ENCODE measurements at places on chromosomes 12 and 14.

DNA sequence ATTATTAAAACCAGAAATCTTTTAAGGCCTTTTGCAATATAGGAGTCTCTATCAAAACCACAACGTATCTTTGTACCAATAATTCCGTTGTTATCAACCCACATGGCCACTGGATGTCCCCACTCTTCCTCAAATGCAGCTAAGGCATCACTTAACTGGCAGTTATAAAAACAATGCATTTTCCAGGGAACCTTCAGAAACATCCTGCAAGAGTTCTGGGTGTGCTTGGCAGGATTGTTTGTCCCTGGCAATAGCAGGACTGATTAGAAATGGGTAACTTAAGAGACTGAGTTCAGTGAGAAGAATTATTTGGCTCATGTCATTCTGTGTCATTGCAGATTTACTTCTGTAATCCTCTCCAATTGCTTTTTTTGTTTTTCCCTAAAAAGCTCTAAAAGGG lies 112.0 kb downstream of the SLC15A5 start:
- DNase-seq = peak; percentile 20

DNA sequence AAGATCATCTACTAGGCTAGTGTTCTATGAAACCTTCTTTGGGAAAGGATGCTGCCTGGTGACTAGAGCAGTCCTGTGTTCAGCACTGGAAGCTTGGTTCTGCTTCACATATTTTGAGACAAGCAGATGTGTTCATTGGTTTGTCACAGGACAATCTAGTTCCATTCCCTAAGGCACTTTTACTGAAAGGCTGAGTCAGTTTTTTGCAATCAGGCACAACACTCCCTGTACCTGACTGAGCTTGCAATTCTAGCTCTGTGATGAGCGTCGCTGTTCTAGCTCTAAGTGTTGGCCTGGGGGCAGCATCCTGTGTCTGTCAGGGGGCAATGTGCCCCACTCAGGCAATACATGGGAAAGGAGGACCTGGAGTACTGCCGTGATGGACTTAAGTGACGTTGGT lies 144.4 kb downstream of the CAND1 start:
- no peak for DNase-seq

DNA sequence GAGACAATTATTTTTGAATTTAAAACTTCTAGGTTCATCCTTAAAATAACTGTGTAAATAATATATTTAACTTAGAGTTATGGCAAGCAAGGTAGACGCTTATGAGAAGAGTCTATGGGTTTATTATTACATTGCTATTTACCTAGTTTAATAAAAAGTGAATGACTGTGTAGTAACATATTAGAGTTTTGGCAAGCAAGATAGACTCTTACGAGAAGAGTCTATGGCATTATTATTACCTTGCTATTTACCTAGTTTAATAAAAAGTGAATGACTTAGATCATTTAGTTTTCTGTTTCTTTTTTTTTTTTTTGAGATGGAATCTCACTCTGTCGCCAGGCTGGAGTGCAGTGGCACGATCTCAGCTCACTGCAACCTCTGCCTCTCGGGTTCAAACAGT lies 3.8 kb downstream of the RNF34 start:
- no peak for DNase-seq

DNA sequence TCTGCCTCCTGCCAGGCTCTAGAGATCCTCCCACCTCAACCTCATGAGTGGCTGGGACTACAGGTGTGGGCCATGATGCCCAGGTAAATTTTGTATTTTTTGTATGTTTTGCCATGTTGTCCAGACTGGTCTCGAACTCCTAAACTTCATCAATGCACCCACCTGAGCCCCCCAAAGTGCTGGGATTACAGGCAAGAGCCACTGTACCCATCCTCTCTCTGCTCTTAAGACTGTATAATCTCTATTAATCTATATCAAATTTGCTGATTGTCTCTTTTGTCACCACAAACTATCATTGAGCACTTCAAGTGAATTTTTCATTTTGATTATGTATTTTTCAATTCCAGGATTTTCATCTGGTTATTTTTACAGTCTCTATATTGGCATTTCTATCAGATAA lies 440.3 kb downstream of the NOVA1 start:
- DNase-seq = no peak

- DNase-seq = no peak
These were observed 9.9 kb upstream of the GYS2 start for GRCh38 chr12:21614506-21614905.

DNA sequence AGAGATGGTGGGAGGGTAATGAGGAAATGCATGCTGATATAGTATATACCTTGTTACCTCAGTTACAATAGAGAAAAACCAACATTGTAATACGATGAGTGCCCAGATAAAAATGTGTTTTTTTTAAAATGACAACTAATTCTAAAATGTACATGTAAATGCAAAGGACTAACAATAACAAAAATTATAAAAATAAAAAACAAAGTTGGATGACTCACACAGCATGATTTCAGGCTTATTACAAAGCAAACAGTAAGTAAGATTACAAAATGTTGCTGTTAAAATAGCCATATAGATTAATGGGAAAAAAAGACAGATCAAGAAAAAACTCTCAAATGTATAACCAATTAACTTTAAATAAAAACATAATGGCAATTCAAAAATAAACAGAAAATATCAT lies 1099.4 kb downstream of the FSCB start:
- DNase-seq = no peak

GRCh38 chr12:118327391-118327790 lies 45.3 kb downstream of the TAOK3 start:
- DNase-seq = no peak

- DNase-seq = peak; percentile 41
These were observed 173.8 kb upstream of the MIS18BP1 start for GRCh38 chr14:45426685-45427282.

- no peak for DNase-seq
These were observed 6.7 kb downstream of the FAM222A start for GRCh38 chr12:109720152-109720856.

DNA sequence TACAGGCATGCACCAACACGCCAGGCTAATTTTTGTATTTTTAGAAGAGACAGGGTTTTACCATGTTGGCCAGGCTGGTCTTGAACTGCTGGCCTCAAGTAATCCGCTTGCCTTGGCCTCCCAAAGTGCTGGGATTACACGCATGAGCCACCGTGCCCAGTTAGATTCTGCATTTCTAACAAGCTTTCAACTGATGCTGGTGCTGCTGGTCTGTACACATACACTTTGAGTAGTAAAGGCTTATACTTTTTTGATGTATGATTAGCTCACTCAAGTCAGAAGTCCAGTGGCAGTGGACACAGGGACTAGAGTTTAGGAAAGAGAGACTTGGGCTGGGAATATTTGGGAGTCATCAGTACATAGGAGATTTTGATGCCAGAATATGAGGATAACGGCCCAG lies 2.2 kb upstream of the TBC1D15 start:
- DNase-seq = no peak

GRCh38 chr12:22993609-22994315 lies 368.8 kb downstream of the ETNK1 start:
- no peak for DNase-seq

- DNase-seq = no peak
These were observed 19.0 kb downstream of the ZDHHC22 start for GRCh38 chr14:77122526-77123125.

- no peak for DNase-seq
These were observed 32.6 kb downstream of the DTX1 start for GRCh38 chr12:113088971-113089756.

- DNase-seq = no peak
These were observed 1.1 kb downstream of the ARHGAP5 start for GRCh38 chr14:32078023-32078857.

- DNase-seq = no peak
These were observed 41.8 kb downstream of the EML5 start for GRCh38 chr14:88750945-88751344.

- DNase-seq = peak; percentile 22
These were observed 68.9 kb upstream of the CISTR start for GRCh38 chr12:53820514-53821306.

GRCh38 chr14:22925513-22925912 lies 3.7 kb downstream of the PRMT5 start:
- no peak for DNase-seq

- DNase-seq = no peak
These were observed 2.5 kb upstream of the LALBA start for GRCh38 chr12:48572326-48572725.

DNA sequence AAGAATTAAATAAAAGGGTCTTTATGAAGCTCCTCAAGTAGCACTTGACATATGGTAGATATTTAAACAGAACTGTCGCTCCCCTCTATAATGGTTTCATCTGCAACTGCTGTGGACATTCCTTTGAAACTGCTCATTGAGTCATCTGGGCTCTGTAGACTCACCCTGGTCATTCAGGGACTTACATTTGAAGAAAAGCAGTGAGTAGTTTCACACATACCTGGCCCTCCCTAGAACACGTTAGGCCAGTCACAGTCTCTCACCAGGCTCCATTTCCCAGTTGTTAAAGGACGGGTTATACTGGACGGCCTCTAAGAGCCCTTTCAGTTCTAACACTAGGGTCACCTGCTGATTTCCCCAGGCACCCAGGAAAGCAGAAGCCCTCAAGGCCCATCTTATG lies 217.0 kb downstream of the BCL11B start:
- no peak for DNase-seq

DNA sequence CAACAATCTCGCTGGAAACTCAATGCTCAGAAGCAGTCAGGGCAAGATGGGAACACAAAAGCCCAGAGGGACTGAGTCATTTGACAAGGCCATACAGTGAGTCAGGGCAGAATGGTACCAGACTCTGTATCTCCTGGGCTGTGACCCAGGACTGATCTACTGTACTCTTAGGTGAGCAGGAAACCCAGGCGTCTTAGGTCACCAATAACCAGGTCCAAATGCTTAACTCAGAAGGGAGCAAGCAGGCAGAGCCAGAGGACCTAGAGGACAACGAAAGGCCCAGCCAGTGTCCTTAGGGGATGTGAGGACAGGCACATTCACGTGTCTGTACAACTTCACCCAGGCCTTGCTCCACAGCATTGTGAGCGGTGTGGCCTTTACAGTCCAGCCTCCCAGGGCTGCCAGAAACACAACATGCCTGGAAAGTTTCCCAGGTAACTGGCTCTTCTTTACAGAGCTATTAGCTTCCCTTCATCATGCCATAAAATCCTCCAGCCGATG lies 69.9 kb downstream of the ARL6IP4 start:
- no peak for DNase-seq

- no peak for DNase-seq
These were observed 73.2 kb downstream of the FERMT2 start for GRCh38 chr14:52877628-52878027.

DNA sequence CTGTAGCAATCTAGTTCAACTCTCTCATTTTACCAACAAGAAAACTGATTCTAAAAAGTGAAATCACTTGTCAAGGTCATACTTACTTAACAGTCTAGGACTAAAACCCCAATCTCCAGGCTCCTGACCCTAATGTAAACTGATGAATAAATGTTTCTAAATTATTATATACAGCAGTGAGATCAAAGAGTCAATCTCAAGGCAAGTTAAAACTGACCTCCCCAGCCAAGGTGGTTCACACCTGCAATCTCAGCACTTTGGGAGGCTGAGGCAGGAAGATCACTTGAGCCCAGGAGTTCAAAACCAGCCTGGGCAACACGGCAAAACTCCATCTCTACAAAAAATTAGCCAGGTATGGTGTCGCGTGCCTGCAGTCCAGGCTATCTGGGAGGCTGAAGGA lies 15.3 kb downstream of the CLIP1 start:
- no peak for DNase-seq

- DNase-seq = no peak
These were observed 53.9 kb downstream of the TMX1 start for GRCh38 chr14:51293912-51294389.

GRCh38 chr12:104855599-104855998 lies 102.5 kb downstream of the SLC41A2 start:
- DNase-seq = no peak

- no peak for DNase-seq
These were observed 1.7 kb downstream of the PAWR start for GRCh38 chr12:79689061-79689476.

GRCh38 chr12:59059088-59059935 lies 139.0 kb upstream of the LRIG3 start:
- DNase-seq = no peak

DNA sequence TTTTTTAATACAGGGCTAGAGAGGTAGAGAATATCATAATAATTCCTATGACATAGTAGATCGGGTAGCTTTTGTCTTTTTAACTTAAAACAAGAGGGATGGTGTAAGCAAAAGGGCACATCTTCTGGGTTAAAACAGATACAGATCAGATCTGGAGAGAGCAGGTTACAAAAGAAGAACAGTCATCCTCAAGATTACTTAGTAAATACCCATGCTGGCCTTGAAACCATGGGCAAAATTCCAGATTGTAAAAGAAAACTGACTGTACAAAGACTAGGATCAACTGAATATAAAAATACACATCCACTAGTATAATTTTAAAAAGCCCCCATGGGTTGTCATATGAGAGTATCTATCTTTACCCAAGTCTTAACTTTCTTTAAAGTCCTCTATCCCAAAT lies 76.7 kb downstream of the MED13L start:
- DNase-seq = no peak

DNA sequence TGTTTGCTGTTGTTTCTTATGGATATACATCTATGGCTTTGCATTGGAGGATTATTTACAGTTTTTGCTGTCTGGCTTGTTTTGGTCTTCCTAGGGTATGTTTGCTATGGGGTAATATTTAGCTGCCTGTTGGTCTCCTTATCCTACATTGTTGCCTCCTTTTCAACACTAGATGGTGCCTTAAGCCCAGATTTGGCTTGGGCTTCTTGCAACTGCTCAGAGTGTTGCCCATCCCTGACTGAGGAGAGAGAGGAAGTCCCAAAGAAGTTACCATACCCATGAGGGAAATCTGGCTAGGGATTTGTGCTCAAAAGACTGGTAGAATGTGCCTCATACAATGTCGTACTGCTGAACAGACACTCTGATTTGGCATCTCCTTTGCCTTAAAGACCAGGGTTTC lies 94.6 kb upstream of the MUCL1 start:
- DNase-seq = peak; percentile 18

DNA sequence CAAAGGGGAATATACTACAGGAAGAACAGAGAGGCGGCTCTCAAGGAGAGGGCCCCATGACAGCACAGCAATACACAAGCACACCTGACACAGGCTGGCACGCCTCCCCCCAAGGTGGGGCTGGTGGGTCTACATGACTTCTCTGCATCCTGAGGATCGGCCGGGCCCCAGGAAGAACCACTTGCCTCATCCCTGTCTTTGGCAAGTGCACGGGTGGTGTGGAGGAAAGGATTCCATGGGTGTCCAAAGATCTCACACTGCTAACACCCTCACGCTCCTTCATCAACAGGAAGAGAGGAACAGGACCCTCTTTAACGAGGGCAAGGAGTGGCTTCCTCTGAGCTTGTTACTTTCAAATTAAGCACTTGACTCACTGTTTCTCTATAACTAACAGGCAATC lies 7.3 kb downstream of the VAMP1 start:
- DNase-seq = no peak

- DNase-seq = no peak
These were observed 53.4 kb downstream of the SLC16A7 start for GRCh38 chr12:59649203-59649602.

- no peak for DNase-seq
These were observed 75.4 kb downstream of the ETV6 start for GRCh38 chr12:11724888-11725311.

DNA sequence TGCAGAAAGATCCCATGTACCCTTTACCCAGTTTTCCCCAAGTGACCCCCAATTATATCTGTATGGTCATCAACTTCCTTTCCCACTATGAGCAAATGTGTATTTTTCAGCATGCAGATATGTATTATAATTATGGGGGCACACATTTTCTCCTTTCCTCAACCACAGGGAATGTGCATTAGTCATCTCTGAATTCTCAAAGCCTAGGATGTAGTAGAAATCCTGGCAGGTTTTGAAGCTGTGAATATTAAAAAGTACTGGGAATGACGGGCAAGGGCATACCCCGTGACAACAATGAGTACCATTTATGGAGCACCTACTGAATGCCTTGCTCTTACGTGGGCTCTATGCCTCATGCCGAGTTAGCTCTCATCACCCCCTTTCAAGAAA lies 71.5 kb downstream of the VWF start:
- DNase-seq = no peak

All from HS-5 (cell line).